Stomach (tissue), 19 donors: ENCODE measurements at places on chromosomes 5 and 9. TPM values are rescaled to one million over a fixed set of nuclear protein-coding genes. Genes with fewer than 3 reads are reported as not detected.
A peak's percentile ranks its signal among the peaks of the same experiment; 100 is the strongest.

PRUNE2 gene
- total RNA-seq, result 85.8 TPM

DNA sequence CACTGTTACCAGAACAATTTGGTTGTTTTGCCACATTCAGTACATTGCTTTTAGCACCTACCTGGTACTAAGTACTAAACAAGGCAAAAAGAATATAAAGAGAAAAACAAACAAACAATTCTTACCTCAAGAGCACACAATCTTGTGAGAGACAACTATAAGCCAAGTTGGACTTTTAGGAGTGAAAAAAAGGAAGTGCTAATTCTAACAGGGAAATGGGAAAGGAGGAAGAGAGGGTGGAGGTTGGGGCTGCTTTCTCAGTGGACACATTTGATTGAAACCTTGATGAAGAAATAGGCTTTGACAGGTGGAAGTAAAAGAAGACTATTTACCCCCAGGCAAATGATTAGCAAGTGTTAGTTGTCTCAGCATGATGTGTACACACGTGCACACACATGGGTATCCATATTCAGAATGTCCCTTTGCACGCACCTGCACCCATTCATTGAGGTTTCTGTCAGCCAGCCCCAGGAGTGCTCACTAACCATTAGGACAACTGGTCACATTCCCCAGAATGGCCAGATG, 302.6 kb downstream of the ACTL7B start:
- no peak for DNase-seq

DNA sequence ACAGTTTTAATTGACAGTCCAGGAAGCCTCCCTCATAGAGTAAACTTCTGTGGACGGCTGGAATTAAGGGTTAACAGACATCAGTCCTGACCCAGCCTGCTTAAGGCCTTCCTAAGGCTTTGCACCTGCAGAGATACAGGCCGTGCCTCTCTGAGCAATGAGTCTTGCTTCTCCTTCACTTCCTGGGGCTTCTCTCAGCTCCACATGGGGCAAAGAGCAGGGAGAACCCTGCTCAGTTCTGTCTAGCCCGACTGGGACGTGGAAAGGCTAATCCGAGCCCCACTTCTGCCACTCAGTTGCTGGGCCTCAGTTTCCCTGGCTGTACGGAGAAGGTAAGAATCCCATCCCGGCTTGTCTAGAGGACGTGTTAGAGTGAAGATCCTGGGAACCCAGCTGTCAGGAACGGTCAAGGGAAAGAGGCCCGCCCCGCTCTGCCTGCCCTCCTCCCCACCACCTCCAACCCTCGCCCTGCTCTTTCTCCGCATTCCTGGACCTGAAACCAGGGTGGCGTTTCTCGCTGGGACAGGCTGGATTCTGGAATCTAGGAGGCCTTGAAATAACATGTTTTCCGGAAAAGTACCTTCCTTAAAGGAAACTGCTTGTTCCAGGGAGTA, 6.5 kb downstream of the SPAAR start:
- no peak for DNase-seq

DNA sequence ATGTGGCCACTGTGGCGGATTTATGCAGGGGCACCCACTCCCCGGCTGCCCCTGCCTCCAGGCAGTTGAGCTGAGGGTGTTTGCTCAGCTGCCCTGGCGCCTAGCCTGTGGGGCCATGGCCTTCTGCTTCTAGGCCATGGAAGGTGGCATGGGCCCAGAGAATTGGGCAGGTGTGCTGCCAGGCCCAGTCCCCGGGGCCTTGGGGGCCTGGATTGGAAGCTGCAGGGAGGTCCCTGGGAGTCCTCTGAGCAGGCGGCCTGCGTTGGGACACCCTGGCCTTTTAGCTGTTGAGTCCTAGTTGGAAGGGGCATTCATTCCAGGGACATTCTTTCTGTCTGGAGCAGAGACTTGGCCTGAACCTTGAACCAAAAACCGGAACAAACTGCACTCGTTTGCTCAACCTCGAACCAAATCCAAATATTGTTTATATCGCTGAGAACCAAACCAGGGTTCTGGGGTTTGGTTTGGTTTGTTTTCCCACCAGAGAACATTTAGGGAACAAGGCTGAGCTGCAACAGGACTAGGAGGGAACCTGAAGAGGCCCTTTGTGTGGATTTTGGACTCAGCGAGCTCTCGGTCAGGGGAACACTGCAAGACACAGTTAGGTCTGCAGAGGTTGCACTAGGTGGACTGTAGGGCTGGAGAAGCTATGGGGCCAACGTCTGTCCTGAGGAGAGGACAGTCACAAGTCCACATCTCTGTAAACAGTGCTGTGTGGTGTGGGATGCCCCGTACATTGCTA, 116.8 kb downstream of the BOD1 start:
- DNase-seq, result peak; percentile 83

DNA sequence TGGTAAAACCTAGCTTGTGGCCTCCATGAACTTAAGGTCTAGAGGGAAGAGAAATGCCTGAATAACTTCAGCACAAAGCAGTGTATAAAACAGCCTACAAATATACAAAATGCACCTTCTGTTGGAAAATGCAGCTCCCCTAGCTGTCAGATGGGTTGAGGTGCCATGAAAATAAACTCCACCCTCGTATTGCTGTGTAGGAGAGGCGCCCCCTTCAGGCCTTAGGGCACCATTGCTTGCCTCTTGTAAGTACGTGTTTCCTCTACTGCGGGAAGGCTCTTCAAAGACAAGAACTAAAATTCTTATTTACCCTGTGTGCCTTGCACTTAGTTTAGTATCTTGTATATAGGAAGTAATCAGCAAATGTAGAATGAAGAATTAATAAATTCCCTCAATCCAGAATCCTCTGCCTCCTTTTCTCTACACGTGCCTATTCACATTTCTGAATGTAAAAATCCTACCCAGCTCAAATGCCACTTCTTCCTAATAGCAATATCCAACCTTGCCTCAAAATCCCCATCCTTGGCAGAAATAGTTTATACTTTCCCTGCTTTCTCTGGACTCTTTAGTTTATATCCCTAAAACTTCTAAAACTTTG, 393.7 kb upstream of the PDE4D start:
- DNase-seq, result peak; percentile 56

IL3 gene
- not detected for total RNA-seq

IGFBPL1 gene
- 2.2 TPM for total RNA-seq

- peak; percentile 42 for DNase-seq
Observed at GRCh38 chr9:137619240-137620047, 639 bp downstream of the EHMT1 start.

DNA sequence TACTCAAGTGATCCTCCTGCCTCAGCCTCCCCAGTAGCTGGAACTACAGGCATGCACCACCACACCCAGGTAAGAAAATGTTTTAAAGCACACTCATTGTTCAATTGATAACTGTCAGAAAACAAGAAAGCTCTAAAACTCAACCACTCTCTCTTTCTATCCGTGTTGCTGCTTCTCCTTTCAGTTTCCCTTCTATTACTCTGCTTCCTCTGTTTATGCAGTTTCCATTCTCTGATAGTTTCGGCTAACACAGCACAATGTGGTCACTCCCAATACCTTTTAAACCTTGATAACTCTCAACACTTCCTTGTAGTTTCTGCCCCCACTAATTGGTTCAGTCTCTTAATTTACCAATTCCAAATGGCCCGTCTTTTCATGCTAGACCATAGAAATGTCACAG, 59.2 kb upstream of the NR4A3 start:
- DNase-seq, result peak; percentile 30

DNA sequence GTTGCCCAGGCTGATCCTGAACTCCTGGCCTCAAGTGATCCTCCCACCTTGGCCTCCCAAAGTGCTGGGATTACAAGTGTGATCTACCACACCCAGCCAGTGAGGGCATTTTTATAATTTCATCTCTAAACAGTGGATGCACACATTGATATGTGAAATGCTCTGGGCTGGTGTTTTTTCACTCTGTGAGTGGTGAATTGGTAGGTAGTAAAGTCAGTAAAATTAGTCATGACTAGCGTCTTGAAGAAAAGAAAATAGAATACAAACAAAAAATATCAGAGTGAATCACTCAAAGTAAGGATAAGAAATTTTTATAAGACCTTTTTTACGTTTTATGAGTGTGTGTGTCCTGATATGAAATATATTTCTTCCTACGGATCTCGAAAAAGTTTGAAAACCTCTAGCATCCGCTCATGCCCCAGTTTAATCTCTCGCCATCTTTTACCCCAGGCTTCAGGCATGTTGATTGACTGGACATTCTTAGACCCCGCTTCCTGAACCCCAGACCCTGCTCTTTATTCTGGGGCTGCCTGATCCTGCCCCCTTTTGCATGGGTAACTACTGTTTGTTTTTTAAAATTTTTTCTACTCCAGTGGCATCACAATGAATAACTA, 14.0 kb downstream of the OSTF1 start:
- no peak for DNase-seq

GRCh38 chr5:40238066-40238745, 441.5 kb upstream of the PTGER4 start:
- no peak for DNase-seq

DNA sequence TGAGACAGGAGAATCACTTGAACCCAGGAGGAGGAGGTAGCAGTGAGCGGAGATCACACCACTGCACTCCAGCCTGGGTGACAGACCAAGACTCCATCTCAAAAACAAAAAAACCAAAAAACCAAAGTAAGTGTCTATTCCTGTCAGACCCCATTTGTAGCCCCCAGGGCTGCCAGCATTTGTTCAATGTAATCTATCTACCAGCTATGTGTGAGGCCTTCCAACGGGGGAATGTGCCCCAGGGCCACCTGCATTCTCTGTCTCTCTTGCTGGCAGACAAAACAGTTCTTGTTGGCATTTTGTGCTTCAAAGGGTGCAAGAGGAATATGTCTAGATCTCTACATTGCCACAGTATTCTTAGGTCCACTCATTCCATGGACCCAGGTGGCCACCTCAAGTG, 34.1 kb downstream of the CD14 start:
- DNase-seq, result no peak

DNA sequence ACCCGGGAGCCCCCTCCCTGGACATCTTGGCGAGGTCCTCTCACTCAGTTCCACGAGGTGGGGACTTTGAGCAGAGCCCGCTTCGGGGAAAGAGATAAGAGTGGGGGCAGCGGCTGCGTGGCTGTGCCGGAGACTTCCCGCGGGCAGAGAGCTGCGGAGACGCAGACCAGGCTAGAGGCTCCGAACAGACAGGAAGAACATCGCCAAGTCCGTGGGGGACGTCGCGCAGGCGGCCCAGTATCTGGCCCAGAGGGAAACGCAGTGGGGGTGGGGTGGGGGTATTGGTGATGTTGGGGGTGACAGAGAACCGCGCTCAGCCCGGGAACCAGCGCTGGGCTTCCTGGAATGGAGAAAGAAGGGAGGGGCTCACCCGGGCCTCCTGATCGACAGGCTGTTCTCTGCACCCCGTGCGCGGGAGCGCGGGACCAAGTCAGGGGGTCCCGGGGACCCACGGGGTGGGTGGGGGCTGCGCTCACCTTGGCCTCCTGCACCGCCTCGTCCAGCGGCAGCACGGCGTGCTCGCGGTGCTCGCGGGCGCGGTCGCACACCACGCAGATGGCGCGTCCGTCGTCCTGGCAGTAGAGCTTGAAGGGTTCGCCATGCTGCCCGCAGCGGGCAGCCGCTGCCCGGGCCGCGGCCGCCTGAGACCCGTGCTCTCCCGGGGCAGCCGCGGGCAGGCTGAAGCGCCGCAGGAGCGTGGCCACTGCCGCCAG, 727 bp downstream of the TRIM7 start:
- no peak for DNase-seq
